ENCODE measurements at places on chromosomes 11 and 22.

DNA sequence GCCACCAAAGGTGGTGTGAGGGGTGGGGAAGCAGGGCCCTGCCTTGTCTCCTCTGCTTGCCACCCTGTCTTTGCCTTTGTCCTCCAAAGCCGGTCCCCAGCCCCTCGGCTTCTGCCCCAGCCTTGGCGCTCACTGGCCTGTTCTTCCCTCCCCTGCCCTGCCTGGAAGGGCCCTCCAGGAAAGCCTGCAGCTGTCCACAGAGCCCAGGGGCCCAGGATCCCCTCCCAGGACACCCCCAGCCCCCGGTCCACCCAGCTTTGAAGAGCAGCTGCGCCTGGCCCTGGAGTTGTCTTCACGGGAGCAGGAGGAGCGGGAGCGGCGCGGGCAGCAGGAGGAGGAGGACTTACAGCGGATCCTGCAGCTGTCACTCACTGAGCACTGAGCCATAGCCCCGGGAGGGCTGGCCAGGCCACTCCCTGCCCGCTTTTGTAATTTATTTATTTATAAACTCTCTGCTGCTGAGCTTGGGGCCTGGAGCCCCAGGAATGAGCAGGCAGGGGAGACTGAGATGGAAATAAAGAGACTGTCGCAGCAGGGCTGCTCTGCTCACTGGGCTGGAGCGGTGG is 1.3 kb upstream of the SSH3 start:
- DNase-seq: no peak

DNA sequence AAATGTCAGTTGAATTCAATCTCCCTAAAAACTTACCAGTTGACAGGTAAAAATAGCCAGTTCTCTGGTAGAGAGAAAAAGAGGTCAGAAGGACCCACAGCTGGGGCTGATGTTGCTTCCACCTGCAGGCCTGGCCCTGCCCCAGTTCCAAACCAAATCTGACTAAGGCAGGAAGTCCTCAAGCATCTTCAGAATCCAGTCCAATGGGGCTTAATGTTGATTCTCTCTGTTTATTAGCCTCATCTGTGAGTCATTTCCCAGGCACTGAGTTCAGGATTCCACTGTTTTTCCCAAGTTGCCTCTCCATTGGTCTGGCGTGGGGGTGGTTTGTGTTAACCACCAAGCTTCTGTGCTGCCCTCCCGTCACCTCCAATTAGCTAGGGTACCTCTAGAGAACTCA is 601.8 kb downstream of the INSC start:
- DNase-seq: no peak

DNA sequence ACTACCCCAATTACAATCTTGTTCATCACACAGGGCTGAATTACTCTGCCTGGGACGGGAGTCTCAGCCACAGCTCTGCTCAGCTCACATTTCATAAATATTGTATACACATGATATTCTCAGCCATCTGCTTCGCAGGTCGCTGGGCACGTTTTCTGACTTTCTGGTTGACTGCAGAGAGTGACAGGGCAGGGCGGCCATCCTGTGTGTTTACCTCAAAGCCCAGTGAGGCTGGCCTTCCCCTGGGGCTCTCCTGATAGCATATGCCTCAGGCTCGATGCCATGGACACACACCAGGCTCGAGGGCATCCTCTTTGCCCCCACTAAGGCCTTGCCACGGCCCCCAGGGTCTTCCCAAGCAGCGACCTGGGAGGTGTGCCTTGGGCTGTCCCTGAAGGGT is 345.0 kb downstream of the CADM1 start:
- no peak for DNase-seq

DNA sequence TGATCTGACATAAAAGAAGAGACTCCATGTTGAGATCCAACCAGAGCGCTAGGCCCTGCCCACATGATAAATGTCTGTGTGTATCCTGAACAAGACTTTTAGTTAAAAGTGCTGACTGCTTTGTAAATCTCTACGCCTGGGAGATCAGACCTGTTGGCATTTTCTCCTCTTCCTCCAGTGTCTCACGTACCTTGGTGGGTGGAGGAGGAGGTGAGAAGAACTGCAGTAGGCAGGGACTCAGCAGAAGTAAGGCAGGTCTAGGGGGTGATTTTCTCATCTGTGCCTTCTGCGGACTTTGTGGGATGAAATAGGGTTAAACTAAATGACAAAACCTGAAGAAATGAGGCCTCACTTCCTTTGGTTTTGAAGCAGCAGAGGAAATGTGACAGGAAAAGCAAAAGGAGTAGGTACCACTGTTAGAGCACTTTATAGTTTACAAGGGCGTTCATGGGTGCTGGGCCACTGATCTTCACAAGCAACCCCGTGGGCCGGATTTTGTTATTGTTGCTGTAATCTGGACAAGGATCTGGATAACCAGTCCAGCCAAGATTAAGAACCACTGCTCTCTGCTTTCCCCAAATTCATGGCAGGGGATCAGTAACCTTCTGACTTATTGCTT is 36.7 kb upstream of the PLET1 start:
- DNase-seq: no peak

Data from COLO829 (cell line).